ENCODE measurements at places on chromosomes 2 and 18. TPM values are rescaled to one million over a fixed set of nuclear protein-coding genes. Genes with fewer than 3 reads are reported as not detected.

The MARCO gene
- total RNA-seq: 0.52 TPM

The EGR4 gene
- not detected for total RNA-seq

The GALNT13 gene
- under 0.01 TPM for total RNA-seq

The ADCYAP1 gene
- total RNA-seq: under 0.01 TPM
